ENCODE measurements at places on chromosomes 5 and 9.

GRCh38 chr9:96115836-96116235 lies 186.1 kb downstream of the HSD17B3 start:
- DNase-seq: no peak

- DNase-seq: peak; percentile 30
Observed at GRCh38 chr9:93205045-93205768, 21.3 kb downstream of the WNK2 start.

DNA sequence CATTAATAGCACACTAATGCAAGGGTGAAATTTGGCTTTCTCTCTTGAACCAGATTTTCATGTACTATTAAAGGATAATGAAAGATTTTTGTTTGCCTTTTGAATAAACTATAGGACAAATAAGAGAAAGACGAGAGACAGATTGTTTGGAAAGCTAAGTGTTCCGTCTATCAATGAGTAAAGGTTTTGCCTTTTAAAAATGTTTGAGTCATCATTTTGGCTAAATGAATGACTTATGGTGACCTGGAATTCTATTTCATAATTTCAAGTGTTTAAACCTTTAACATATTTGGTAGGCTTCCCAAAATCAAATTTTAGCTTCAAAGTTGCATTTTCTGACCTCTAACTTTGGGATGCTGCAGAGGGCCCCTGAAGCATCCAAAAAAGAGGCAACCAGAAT lies 145.2 kb downstream of the SLC25A46 start:
- no peak for DNase-seq

- DNase-seq: peak; percentile 94
Observed at GRCh38 chr5:170597109-170597751, 93.4 kb downstream of the KCNIP1 start.

DNA sequence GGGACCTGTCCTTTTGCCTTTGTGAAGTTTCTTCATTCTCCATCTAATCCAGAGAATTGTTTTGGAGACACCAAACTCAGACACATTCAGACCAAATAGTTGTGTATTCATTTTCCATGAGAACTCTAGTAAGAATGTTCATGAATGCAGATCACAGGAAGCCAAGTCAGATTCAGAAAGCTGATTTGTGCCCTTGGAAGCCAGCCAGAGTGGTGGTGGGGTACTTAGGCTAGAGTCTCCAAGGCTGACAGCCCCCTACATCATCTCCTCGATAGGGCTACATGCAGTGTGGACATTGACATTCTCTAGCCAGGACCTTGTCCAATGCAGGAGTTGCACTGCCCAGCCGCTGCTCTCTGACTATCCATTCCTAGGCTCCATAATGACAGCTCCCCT lies 137.6 kb downstream of the UGCG start:
- DNase-seq: no peak

GRCh38 chr5:68317646-68318045 lies 102.1 kb downstream of the PIK3R1 start:
- no peak for DNase-seq

- no peak for DNase-seq
Observed at GRCh38 chr9:113578279-113578865, 114.8 kb downstream of the RGS3 start.

GRCh38 chr5:42572313-42572712 lies 149.1 kb downstream of the GHR start:
- DNase-seq: no peak

- DNase-seq: no peak
Observed at GRCh38 chr5:7714119-7714518, 136.8 kb downstream of the CFAP90 start.

DNA sequence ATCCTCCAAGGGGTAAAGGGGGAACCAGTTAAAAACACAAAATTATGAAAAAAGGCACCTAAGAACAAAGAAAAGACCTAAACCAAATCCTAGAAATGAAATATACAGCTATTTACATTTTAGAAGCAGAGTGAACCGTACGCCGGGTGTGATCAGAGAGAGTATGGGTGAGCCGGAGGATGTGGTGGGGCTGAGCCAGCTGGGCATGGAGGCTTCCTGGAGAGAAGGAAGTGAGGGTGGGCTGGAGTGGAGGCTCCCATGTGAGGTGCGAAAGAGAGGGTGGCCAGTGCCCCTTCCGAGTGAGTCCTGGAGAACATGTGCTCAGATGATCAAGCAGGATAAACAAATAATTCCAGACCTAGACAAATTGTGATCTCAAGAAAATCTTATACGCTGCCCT lies 111.6 kb downstream of the CACNA1B start:
- DNase-seq: no peak

- no peak for DNase-seq
Observed at GRCh38 chr5:97065475-97065874, 76.9 kb downstream of the LIX1 start.

DNA sequence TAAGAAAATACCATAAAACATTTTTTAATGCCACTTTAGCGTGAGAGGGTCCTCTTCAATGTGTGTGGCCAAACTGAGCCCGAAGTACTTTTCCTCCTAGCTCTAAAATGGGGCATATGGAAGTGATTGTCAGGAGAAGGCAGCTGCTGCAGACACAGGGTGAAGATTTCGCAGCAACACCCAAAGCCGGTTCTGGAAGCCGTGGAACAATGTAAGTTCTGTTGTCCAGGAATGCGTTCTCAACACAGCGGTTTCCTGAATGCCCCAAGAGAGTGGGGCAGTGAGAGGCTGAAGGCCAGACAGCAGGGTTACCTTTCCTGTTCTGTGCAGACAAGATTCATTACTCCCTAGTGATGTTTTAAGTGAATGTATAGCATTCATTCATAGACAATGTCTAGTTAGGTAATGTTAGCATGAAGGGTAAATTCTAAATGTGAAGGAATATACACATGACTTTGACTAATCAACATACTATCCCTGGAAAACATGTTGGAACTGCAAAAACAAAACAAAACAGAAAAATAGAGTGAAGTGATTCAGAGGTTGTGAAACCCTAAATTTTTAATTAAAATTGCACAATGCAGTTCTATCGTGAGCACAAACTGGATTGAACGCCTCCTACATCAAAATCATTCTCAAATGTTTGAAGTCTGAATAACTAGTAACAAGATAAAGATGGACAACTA lies 197.0 kb upstream of the SEMA6A start:
- DNase-seq: no peak

GRCh38 chr5:155729684-155730059 lies 597.3 kb upstream of the SGCD start:
- DNase-seq: no peak

DNA sequence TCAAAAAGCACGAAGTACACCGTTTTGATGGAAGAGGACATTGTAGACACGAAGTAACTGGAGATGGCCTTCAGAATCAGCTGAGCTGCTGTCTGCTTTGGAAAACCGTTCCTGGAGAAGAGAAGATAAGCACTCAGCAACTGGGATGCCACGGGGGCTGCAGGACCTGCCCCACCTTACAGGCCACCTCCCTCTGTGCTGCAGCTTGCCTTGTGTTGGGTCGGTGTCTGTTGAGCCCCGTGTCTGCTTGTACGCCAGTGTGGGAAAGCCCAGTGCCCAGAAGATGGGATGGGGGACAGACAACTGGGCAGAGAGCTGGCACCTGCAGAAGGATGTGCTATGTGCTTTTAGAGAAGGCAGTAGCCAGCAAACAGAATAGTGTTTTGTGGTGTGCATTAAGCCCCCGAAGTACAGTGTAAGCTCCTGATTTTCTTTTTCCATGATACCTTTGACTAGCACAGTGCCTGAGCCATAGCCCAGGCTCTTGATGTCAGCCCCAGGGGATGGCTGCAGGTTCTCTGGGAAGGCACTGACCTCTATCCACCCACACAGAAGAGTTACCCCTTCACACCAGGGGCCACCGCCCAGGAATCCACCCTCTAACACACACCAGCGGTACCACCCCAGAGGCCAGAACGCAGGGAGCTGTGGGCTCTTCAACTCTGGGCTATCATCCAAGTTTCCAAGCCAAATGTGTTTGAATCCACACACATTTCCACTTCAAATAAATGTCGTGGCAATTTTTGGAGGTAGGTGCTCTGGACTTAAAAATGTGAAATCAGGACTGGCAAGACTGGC lies 63.8 kb downstream of the MACROH2A1 start:
- DNase-seq: no peak

DNA sequence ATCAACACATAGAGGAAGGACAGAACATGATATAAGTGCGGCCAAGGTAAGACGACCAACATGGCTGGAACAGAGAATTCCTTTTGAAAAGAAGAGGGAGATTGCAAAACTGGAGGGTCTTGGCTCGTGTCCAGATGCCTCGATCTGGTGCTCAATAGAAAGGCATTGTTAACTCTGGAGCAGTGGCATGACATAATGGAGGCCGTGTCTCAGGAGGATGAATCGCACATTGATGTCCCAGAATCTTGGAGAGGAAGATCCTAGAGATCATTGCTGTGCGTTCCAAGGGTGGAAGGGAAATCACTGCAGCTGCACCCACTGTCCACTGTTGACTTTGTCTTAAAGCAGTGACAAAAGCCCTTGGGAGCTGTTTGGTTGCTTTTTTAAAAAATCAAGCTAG lies 30.9 kb downstream of the GRAMD2B start:
- DNase-seq: no peak

GRCh38 chr9:118650417-118650816 lies 718.8 kb downstream of the BRINP1 start:
- no peak for DNase-seq

DNA sequence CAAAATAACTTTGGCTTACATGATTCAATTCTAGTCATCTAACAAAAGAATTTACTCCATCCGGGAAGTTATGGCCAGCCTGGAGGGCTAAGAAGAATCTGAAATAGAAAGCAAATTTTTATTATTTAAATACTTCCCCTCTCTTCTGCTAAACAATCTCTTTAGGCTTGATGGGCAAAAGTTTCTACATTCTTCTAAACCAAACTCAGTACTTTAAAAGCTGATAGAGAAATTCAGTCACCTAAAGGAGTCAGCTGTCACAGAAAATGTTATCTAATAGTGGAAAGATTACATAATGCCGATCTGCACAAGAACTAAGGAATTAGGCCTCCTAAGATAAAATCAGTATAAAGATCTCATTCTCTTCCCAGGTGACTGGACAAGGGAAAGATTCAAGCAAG lies 32.4 kb downstream of the GNAQ start:
- DNase-seq: peak; percentile 26

GRCh38 chr9:118457171-118458000 lies 753.2 kb downstream of the TLR4 start:
- no peak for DNase-seq

- no peak for DNase-seq
Observed at GRCh38 chr5:5353681-5354080, 68.8 kb upstream of the ICE1 start.

- DNase-seq: no peak
Observed at GRCh38 chr5:9713356-9713755, 83.2 kb upstream of the TAS2R1 start.

DNA sequence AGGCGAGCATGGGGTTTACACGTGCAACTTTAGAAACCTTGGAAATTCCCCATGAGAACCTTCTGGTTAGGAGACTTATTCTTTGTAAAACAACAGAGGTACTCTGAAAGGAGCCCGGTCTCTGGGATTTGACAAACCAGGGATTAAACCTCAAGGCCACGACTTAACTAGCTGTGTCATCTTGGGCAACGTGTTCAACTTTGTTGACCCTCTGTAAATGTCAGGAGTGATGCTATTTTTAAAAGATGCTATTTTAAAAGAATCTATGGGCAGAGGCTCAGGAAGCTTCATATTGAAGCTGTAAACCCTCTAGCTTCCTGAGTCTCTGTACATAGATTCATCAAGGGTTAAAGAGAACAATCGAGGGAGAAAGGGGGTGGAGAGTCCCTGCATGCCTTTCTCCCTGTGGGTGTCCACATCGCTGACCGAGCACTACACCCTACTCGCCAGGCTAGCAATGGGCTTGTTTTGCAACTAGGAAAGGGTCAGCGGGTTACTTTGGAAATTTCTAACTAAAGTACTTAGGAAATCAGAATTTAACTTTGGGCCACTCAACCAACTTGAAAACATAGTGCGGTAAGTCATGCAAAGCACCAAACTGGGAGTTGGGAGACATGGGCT lies 2.1 kb downstream of the SLC36A2 start:
- DNase-seq: no peak

DNA sequence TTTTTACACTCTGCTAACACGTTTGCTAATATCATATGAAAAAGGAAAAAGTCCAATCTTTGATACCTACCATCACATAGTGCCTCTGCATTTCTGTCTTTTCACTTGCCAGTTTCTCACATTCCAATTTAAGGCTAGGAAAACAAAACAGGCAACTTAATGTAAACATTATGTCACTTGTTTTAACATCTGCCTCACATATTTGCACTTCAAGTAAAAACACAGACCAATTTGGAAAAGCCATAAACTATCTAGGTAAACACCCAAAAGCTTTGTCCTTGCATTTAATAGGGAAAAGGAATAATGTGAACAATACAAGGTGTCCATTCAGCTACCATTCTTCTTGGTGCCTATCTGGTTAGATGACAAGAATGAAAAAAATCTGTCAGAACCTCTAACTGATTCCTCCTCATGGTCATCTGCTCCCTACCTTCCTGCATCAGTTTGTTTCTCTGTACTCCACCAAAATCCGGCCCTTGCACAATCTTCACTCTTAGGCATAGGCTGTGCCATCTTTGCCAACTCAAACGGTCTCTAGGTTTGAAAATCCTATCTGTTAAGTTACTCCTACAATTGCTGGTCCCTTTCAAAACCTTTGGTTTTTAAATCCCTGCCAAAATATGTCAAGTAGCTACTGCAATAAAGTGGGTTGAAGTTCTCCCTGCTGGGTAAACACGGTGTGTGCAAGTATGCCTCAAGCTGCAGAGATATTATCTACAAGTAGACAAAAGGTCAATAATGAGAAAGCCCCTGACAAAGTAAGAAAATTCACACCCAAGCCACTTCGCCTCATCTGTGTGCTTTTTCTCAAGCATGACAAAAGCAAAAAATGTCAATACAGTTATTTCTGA lies 3.4 kb downstream of the TLE1 start:
- peak; percentile 44 for DNase-seq

GRCh38 chr9:27261517-27262211 lies 35.3 kb downstream of the EQTN start:
- DNase-seq: no peak

DNA sequence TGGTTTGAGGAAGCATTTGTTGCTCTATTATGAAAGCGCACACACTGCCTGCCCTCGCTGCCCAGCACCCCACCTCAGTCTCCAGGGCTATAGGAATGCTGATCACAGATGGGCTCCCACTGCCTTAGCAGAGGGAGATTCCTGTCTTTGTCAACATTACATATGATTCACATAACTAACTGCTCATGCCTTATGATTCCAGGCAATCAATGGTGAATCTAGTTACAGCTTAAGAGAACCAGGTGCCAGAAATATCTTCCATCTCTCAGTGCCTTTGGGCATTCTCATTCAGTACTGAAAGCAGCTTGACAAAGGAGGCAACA lies 458.9 kb upstream of the C9orf72 start:
- DNase-seq: no peak

DNA sequence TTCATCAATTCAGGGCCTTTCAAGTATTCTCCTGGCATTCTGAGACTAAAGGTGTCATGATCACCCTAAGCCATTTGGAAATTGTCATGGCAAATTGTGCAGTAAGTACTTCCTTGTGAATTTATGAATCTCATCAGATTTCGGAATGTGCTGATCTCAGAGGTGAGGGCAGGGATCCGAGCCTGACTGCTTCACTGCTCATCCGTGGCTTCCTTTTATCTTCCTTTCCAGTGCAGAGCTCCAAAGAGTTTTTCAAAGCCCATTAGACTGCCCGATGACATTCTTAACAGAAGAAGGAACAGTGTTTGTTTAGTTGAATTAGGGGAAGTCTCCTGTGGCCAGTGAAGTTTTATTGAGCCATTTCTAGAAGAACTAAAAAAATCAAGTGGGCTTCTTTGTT lies 182.8 kb upstream of the GDNF start:
- DNase-seq: no peak

Data from HFFc6 (cell line).